Activated CD8-positive, alpha-beta memory T cell treated with anti-CD3 and anti-CD28 coated beads for 1 hour (primary cell): ENCODE measurements at places on chromosomes 6 and 20.

DNA sequence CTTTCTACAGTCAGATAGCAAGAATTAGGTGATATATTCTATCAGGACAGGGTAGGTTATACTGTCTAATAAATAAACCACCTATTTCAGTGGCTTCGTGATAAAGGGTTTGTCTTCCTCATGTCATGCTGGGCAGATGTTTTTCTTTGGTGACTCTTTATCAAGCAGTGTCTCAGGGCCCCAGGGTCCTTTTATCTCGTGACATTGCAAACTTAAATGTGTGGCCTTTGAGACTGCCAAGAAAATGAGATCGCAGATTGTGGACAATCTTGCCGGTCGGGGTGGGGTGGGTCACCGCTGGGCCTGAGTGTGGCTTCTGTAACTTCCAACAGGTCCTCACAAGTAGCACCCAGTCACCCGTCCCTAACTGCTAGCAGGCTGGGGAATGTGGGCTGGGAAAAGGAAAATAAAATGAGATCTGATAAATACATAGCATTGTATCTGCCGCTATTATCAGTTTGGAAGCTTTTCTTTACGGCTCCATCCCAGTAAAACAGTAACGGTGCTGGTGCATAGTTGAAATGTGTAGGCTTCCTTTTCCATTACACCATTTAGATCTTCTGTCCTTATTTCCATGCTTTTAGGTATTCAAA lies 50.5 kb upstream of the BMP6 start:
- no peak for DNase-seq

DNA sequence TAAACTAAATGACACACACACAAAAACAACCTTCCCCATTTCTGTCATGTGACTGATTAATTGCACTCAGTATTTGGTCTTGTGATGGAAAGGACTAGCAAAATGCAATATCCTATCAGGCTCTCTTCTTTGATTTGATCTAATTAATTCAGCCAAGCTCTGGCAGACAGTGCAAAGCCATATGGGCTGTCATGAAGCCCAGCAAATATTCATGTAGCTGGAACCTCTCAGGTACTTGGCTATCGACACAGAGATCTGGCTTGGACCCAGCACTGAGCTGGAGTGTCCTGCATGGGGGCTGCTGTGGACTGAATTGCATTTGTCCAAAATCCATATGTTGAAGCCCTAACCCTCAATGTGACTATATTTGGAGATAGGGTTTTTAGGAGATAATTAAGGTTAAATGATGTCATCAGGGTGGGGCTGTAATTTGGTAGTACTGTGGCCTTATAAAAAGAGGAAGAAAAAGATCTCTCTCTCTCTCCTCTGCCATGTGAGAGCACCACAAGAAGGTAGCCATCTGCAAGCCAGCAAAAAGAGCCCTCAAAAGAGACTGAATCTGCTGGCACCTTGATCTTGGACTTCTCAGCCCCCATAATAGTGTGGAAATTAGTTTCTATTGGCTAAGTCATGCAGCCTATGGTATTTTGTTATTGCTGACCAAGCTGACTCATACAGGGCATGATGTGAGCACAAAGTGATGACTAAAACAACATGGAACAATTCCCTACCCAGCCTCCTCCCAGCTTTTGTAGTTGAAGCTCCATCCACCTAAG lies 77.1 kb downstream of the STMND1 start:
- DNase-seq = no peak

GRCh38 chr6:106168097-106168888 lies 82.2 kb downstream of the PRDM1 start:
- DNase-seq = no peak

- DNase-seq = no peak
Observed at GRCh38 chr6:11146117-11146826, 34.7 kb upstream of the ERVFRD-1 start.

GRCh38 chr6:14799928-14800327 lies 445.9 kb upstream of the JARID2 start:
- DNase-seq = no peak

DNA sequence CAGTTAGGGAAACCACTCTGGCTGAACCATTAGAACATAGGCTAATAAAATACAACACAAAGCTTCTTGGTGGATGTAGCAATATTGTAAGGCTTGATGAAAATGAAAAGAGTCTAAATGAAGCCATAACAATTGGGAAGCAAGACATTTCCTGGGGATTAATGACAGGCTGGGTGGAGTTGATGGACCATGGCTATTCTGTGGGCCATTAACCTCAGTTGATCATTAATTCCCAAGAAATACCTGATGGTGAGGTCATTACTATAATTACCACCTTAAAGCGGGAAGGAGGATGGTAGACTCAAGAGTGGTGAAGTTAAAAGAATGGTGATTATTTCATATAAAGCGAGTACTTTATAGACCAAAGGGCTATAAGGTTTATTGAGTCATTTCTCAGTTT lies 455.8 kb upstream of the MAP3K7 start:
- no peak for DNase-seq

GRCh38 chr20:36474563-36474962 lies 66.8 kb upstream of the MYL9 start:
- no peak for DNase-seq

GRCh38 chr6:164150232-164150631 lies 735.7 kb downstream of the QKI start:
- DNase-seq = no peak

- no peak for DNase-seq
Observed at GRCh38 chr20:54481442-54481841, 6.0 kb downstream of the DOK5 start.

- DNase-seq = no peak
Observed at GRCh38 chr6:138645976-138646640, 127.5 kb upstream of the CCDC28A start.

GRCh38 chr6:84521511-84521910 lies 242.9 kb downstream of the TBX18 start:
- no peak for DNase-seq

DNA sequence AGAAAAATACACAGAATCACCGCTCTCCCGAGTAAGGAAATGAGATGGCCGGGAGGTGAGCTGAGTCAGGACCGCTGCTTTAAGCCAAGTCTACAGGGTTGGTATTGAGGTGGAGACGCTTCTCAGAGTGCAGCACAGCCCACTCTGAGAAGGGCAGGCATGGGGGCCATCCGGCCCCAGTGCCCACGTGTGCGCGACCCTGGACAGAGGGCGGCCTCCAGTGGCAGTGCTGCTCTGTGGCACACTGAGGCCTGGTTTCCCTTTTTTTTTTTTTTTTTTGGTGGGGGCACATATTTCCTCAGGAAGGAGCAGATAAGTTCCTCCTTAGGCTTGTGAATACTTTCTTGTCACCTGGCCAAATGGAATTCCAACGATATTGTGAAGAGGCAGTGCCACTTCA lies 88.8 kb downstream of the FOXC1 start:
- no peak for DNase-seq
